ENCODE measurements at places on chromosomes 6 and 20. TPM values are rescaled to one million over a fixed set of nuclear protein-coding genes. Genes with fewer than 3 reads are reported as not detected.

The CCN6 gene
- not detected for total RNA-seq

The MED23 gene
- 17.3 TPM for total RNA-seq

The C6orf47 gene
- 8.1 TPM for total RNA-seq

The LPA gene
- 34.7 TPM for total RNA-seq

The PRPH2 gene
- total RNA-seq = 0.08 TPM

Measured in liver (tissue), 10 donors.